NCI-H1417 treated with DMSO at 0.1 percent for 48 hours (cell line): ENCODE measurements at places on chromosomes 7 and 10.

- no peak for DNase-seq
These were observed 41.8 kb downstream of the BLNK start for GRCh38 chr10:96229568-96230030.

GRCh38 chr7:18210377-18210776, 182.7 kb upstream of the PRPS1L1 start:
- no peak for DNase-seq

- DNase-seq = no peak
These were observed 25.3 kb upstream of the C10orf95 start for GRCh38 chr10:102476466-102477141.

GRCh38 chr10:26516540-26517101, 78.5 kb downstream of the APBB1IP start:
- no peak for DNase-seq

- no peak for DNase-seq
These were observed 34.5 kb downstream of the TSPAN14 start for GRCh38 chr10:80488539-80489066.

DNA sequence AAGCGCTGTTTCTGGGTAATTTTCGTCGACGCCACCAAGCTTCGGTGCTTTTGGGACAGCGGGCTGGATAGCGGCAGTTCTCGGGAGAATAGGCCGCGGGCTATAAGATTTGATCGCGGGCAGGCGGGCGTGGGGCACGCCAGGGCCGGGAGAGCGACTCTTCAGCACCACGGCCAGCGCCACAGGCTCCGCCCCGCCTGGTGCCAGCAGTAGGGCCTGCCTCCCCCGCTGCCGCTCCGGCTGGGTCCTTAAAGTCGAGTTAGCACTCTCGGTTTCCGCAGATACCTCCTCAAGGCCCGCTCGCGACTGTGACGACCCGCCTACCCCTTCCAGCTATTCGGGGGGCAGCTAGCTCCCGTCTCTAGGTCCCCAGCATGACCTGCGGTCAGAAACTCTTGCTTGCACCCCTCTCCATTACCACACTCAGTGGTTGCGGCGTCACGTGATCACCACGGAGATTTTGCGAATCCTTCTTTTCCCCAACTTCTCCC, 9.4 kb downstream of the NXPH1 start:
- DNase-seq = no peak

- no peak for DNase-seq
These were observed 46.2 kb downstream of the BLNK start for GRCh38 chr10:96225119-96225518.

GRCh38 chr10:33031171-33031570, 73.1 kb upstream of the ITGB1 start:
- no peak for DNase-seq

DNA sequence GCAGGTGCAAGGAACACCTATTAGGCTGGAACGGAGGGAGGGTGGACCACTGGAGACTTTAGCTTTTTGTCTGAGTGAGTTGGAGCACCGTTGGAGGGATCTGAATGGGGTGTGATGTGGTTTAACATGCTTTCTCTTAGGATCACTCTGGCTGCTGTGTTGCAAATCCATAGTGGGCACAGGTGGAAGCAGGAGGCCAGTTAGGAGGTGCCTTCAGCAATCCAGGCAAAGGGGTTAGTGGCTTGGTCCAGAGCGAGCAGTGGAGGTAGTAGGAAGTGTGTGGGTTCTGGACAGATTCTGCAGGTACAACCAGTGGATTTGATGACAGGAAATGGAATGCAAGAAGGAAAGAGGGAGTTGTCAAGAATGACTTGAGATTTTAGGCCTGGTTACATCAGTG, 95.0 kb downstream of the MMRN2 start:
- DNase-seq = no peak

- no peak for DNase-seq
These were observed 45.3 kb downstream of the ZNF777 start for GRCh38 chr7:149415391-149416071.

DNA sequence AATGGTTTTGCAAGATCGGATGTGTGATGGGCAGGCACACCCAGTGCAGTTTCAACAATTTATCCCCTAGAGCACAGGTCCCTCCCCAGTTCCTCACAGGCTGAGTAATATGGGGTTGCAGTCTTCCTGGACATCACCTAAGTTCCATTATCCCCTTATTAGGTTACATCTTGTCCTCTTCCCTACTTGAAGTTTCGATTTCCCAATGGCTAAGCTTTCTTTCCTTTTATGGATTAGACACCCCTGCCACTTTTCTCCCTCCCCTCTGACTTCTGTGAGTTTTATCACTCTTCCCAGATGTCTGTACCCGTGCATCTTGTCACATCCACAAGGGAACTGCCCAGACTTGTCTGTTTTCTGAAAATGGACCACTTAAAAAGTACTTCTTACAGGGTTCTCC, 2.4 kb upstream of the NIPSNAP2 start:
- DNase-seq = no peak

DNA sequence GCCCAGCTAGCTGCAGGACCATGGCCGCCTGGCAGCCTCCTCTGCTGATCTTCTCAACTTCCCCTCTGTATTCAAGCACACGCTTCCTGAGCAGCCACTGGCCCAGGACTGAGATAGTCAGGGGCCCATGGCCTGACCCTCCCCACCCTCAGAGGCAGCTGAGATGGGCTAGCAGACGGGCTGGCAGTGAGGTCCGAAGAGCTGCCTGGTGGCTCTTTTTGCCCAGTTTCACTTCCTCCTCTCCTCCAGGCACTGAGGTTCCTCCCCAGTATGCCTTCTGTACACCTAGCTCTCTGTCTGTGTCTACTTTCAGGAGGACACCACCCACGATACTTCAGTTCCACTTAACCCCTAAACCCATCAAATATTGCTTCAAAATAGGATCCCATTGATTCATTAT, 395.6 kb downstream of the TNS3 start:
- no peak for DNase-seq

DNA sequence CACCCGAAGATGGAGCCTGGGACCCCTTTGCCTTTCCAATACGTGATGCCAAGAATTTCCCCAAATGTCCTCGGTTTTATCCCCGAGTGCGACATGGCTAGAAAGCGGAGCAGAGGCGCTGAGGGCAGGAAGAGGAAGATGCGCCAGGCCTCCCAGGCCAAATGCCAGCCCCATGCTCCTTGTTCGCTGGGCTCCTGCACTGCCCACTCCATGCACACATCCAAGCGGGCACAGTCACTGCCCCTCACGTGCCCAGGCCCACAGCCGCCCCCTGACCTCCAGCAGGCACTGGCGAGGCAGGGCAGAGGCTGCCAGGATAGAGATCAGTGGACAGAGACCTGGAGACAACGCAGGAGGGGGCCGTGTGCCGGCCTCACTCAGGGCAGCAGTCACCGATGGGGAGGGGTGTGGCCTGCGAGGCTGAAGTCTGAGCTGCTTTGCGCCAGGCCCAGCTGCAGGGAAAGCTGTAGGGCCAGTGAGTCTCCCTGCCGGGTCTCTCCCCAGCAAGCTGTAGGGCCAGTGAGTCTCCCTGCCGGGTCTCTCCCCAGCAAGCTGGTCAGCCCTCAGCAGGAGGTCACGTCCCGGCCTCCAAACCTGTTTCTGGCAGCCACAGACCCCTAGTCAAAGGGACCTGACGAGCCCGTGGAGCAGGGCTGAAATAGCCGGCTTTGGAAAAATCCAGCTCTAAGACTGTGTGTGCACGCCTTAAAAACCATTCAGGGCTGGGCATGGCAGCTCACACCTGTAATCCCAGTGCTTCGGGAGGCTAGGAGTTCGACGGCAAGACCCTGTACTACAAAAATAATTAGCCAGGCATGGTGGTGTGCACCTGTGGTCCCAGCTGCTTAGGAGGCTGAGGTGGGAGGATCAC, 100.6 kb upstream of the DIP2C start:
- no peak for DNase-seq

- no peak for DNase-seq
These were observed 38.6 kb upstream of the SFRP5 start for GRCh38 chr10:97810446-97810845.

- no peak for DNase-seq
These were observed 33.3 kb downstream of the SNX13 start for GRCh38 chr7:17907014-17907413.

DNA sequence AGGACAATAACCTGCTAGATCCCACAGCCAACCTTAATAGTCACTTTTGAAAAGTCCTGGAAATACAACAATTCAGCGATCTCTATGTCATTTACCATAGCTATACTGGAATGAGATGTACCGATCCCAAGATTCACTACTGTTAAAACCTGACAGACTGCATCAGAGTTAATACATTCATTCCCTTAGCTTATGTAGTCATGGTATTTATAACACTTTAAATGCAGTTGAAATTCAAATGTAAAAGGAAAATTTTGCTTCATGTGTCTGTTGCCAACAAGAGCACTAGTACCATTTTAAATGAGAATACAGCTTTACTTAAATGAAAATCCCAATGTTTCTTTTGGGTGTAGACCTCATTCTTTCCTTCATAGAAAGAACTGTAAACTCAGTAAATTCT, 11.1 kb upstream of the GGCT start:
- DNase-seq = no peak

DNA sequence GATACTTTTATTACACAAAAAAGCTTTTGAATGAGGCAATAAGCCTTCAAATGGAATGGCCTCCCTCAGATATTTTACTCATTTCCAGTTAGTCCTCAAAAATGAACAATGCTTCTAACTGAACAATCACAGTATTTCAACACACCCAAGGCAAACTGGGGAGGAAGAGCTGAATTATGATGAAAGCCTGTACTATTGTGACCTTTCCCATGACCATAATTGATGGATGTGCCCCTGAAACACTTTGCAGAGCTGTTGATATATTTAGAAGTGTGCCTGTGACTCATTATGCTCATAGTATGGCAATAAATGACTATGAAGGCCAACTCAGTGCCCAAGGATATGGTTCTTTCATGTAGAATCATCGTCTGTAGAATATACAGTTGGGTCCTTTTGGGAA, 248.1 kb downstream of the AHR start:
- DNase-seq = no peak

DNA sequence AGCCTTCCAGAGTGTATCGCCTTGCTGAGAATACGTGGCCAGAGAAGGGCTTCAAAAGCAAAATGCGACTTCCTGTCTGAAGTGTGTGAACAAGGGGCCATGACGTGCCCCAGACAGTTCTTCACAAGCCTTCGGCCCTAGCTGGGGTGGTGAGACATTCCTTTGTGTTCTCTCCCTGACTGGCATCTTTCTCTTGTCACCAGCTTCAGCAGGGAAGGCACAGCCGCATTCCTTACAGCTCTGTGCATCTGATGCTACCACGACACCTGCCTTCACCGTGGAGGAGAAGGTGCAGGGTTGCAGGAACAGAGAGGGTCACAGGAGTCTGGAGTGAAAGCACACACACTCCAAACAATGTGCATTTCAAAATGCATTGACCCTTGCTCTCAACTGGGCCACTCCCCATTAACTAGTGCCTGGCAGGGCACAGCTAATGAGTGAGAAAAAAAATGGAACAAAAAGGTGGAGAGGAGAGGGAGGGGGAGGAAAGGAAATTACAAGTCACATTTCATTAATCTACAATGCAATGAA, 93.4 kb downstream of the GPR26 start:
- no peak for DNase-seq

- DNase-seq = no peak
These were observed 111.9 kb downstream of the TCERG1L start for GRCh38 chr10:131199646-131200045.

DNA sequence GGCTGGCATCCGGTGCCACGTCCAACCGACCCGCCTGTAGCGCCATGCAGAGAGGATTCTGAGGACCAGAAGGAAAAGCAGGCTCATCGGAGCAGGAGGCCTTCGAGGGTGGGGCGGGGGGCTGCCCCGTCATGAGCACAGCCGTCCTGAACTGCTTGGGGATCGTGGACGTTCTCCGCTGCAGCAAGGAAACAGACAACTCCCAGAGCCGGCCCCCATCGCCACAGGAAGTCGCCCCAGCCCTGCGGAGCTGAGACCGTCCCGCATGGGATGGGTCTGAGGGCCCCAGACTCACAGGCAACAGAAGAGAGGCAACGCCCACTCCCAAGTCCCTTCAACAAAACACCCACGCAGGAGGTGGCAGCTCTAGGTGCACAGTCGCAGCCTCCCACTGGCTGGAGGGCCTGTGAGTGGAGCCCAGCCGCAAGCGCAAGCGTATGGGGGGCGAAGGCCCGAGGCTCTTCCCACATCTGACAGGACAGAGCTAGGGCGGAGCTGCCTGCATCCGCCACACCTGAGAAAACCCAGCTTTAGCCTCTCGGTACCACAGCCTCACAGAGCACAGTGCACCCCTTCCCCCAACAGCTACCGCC, 64.7 kb upstream of the TNRC18 start:
- DNase-seq = no peak
